ENCODE measurements at places on chromosomes 1 and 21.

DNA sequence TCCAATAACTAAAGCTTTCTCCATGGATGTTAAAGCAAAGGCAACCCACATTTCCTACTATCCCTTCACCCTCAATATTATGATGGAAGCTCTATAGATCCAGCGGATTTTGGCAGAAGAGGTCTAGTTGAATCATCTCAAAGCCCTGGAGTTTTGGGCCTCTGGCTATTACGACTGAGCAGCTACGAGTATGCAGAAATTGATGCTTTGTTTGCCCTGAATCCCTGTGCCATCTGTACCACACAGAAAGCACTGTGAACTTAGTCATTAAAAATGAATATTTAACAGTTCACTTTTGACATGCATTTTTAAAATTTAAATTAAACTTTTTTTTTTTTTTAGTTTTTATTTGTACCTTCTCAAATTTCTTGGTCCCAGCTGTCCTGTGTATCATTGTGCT, 705.4 kb upstream of the PTBP2 start:
- no peak for DNase-seq

- peak; percentile 16 for DNase-seq
These were observed 161.9 kb upstream of the COL6A1 start for GRCh38 chr21:45819478-45820170.

DNA sequence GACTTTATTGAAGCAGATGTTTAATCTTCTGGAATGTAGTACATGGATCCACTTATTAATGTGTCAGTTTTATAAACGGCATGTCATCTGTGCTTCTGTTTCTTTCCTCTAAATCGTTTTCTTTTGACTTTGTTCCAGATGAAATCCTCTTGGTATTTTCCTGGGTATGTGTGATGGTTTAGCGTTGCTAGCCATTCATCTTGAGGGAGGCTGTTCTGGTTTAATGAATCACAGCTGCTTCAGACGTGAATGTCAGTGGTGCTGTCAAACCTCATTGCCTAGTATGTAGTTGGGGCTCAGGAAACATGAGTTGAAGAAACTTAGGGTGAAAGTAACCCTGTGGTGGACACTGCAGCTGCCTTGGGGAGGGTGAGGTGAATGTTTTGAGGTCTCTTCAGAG, 33.2 kb downstream of the KCNK1 start:
- DNase-seq = no peak

GRCh38 chr1:213994888-213995287, 7.1 kb downstream of the PROX1 start:
- DNase-seq = no peak

GRCh38 chr1:24558902-24559791, 3.3 kb downstream of the NCMAP start:
- DNase-seq = no peak

GRCh38 chr1:34155860-34156259, 9.2 kb downstream of the CSMD2 start:
- no peak for DNase-seq

DNA sequence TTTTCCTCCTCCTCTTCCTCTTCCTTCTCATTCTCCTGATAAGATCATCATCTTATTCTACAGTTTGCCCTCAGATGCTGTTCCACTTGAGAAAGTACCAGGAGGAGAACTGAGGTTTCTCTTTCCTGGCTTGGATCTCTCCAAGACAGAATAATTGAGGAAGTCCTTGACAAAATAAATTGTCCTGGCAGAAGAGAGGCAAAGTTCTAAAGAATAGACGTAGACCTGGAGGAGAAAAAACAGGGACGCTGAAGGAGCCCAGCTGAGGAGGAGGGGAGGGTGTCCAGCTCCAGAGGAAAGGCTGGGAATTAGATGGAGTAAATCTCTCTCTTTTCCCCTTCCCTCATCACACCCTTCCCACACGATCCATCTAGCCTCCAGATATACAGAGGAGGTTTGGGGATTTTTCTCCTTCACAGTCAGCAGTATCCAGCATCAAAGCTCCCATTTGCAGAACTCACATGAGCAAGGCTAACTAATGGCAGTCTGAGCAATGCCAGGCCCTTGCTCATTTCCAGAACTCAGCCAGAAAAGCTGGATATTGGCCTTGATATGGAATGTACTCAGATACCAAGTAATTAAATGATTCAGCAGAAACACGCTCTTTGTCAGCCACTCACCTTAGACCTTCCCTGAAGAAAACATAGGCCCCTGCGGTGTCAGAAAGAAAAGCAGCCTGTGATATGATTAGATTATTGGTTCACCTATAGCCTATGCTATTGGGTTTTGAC, 5.1 kb upstream of the GNG12 start:
- DNase-seq = no peak

GRCh38 chr1:205258261-205258691, 30.5 kb downstream of the TMCC2 start:
- no peak for DNase-seq

- no peak for DNase-seq
These were observed 51.7 kb downstream of the RYR2 start for GRCh38 chr1:237093691-237094090.

DNA sequence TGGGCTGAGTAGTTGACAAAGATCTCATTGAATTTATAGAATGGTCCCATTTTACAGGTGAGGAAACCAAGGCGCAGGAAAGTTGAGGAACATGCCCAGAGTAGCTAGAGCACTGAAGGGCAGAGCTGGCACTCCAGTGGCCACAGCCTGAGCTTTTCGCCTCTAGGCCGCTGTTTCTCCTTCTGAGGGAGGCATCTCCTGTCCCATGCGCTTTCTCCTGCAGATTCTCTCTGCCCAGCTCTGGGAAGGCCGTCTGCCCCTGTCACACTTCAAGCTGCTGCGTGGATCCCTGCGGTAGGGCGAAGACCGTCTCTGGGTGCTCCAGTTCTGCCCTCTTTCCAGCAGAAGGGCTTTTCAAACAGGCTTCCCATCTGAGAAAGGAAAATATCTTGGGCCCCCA, 159.9 kb downstream of the ACTL8 start:
- DNase-seq = no peak

GRCh38 chr1:156641761-156642264, at the start of gene BCAN:
TSS of gene BCAN (plus strand) at chr1:156642117. CDS start at chr1:156646055, 3,938 bp downstream.
- no peak for DNase-seq

DNA sequence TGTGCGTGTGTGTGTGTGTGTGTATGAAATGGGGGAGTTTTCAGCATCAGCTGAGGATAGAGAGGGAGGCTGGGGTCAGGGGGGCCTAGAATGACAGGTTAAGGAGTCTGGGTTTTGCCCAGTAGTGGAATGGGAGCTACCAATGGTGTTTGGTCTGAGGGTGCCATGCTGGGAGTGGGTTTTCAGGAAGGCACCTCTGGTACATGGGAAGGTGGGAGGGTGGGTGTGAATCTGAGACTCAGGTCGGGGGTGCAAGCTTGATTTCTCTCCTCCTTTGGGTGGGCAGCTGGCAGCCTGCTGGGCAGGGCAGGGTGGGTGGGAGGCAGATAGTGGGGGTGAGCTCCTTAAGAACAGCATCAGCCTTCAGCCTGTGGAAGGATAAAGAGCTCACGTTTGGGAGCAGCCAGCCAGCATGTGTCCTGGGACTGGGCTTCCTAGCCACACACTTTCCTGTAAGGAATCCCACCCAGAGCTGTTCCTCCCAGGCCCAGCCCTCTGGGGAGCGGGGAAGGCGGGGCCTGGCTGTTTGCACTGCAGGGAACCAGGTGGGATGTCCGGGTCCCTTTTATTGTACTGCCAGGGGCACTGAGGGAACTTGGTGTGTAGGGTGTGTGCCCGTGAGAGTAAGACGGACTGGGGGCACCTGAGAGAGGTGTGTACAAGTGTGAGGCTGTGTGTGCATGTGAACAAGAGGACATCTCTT, 152.8 kb downstream of the FOXD2 start:
- DNase-seq = no peak

- no peak for DNase-seq
These were observed 32.1 kb upstream of the HIVEP3 start for GRCh38 chr1:41950820-41951219.

- DNase-seq = no peak
These were observed 2.2 kb downstream of the GPR153 start for GRCh38 chr1:6258675-6259074.

- DNase-seq = no peak
These were observed 307.0 kb upstream of the USP25 start for GRCh38 chr21:15422783-15423182.

DNA sequence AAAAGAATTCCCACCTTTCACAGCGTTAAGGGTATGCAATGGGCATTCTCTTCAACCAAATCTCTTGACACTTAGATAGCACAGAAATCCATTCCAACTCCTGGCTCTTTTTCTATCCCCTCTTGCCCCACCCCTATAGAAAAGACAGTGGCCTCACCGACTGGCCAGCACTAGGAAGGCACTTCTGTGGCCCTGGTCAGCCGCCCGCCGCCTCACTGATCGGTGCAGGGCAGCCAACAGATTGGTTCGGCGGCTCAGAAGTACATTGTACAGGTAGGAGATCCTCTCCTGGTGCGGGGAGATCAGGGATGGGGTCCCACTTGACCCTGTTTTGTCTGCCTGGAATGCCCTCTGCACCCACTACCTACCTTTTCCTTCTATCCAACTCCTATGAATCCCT, 9.3 kb downstream of the DCST2 start:
- DNase-seq = no peak

DNA sequence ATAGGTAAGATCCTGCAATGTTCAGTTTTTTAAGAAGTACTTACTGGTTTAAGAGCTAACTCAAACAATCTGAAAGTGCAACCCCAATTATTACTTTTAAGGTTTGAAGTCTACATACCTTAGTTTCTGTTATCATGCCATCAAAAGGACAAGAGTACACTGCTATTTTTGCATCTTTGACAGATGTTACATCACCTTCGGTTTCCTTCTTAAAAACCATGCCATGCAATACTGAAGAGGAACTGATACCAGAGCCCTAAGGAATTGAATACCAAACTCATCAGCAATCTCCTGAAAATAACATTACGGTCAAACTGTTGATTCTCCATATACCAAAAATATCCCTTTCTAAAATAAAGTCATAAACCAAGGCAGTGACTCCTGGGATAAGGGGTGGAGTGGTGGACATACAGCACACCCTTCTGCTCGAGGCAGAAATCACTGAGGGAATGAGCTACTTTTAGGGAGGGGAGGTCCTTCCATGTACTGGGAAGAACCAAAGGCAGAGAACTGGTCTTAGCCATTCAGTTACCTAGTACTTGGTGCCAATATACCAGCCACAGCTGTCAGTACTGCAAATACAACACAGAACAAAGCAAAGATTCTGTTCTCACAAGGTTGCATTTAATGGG, 8.5 kb downstream of the CCT8 start:
- no peak for DNase-seq

- no peak for DNase-seq
These were observed 530.2 kb downstream of the PTPRC start for GRCh38 chr1:199168888-199169585.

DNA sequence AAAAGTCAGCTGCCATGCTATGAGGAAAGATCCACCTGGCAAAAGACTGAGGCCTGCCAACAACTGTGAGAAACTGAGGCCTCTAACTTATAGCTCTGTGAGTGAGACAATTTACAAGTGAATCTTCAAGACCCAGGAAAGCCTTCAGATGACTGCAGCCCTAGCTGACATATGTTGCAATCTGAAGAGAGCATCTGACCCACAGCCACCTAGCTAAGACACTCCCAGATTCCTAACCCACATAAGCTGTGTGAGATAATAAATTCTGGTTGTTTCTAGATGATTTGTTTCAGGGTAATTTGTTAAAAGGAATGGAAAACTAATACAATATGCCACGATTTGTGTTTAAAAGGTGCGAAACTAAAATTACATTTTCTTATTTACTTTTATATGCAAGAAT, 55.1 kb downstream of the HFM1 start:
- DNase-seq = no peak

DNA sequence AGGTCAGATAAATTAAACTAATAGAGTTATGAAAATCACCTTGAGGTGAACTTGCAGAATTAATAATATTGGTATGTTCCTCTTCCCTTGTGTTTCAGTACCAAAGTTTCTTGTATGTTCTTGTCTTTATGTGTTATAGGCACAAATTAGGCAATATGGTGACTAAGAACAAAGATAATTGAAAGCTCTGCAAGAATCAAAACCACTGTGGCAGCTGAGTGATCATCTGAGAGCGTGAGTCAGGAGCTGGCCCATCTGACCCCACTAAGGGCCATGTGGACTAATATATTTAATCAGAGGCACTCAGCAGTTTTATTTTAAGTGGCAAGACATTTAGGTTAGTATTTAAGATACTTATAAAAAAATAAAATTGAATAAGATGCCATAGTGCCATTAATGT, 12.8 kb upstream of the CASQ2 start:
- no peak for DNase-seq

DNA sequence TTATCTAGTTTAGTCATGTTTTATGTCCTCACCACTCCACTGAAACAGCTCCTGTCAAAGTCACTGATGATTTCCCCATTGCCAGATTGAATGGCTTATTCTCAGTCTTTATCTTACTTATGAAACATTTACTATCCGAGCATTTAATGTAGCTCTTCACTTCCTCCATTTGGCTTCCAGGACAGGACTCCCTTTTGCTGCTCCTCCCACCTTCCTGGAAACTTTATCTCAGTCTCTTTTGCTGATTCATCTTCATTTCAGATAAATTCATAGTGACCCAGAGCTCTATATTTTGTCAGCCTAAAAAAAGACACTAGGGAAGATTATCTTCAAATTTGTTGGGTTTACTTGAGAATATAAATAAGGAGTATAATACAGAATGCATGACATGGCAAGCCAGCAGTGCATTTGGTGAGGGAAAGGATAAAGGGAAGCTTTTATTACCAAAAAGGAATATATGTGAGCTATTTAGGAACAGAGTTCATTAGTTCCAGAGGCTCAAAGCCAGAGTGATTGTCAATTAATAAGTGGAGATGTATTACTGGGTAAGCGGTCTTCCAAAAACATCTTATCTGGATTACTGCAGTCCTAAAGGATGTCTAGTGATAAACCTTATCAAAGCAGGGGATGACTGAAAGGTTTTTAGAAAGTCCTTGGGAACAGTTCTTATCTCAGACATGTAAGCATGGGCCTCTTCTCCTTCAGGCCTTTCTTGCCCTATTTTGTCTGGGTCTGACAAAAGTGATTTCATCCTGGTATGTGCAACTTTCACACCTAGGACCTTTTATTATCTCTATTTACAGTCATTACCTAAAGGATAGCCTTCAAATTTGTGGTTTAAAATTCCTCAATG, 25.6 kb downstream of the IL23R start:
- no peak for DNase-seq

DNA sequence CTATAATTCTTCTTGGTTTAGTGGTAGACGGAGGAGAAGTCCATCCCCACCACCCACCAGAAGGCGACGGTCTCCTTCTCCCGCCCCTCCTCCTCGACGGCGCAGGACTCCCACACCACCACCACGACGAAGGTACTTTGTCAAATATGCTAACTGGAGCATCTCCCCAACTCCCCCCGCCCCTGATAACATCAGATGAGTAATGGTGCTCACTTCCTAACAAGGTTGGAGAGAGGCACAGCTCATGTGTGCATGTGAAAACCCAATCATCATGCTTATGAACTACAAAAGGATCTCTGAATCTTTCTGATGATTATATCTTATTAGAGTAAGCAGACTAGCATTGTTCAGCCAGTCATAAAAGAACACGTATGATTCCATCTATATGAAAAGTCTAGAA, 23.7 kb downstream of the SRRM1 start:
- DNase-seq = no peak

GRCh38 chr1:33007190-33008050, 29.3 kb downstream of the AK2 start:
- DNase-seq = peak; percentile 10

- no peak for DNase-seq
These were observed 35.8 kb downstream of the CELF3 start for GRCh38 chr1:151680826-151681225.

GRCh38 chr21:33011462-33011861, 14.3 kb upstream of the OLIG2 start:
- DNase-seq = no peak
